Heart right ventricle (tissue), 16 donors: ENCODE measurements at places on chromosomes 1 and 21. TPM values are rescaled to one million over a fixed set of nuclear protein-coding genes. Genes with fewer than 3 reads are reported as not detected.

The SH2D5 gene
- 0.20 TPM for total RNA-seq

DNA sequence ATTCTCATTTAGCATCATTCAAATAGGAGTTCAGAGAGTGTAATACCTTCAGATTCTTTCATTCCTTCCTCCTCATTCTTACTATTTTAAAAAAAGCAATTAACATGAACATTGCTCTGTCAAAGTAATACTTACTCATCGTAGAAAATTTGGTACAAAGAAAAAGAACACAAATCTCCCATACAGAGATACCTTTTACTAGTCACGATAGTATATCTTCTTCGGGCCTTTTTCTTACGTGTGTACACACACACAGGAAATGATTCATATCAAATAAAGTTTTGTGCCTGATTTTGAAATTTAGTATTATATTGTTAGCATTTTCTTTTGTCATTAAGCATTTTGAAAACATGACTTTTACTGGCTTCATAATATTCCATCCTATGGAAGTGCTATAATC is 52.9 kb downstream of the NCF2 start:
- DNase-seq: no peak
- no peak overlapping the region for H3K27ac ChIP-seq
- peaks cover 100% of the 10 kb centered on the region for H3K36me3 ChIP-seq
- H3K4me1 ChIP-seq: no peaks in the 10 kb centered on the region

DNA sequence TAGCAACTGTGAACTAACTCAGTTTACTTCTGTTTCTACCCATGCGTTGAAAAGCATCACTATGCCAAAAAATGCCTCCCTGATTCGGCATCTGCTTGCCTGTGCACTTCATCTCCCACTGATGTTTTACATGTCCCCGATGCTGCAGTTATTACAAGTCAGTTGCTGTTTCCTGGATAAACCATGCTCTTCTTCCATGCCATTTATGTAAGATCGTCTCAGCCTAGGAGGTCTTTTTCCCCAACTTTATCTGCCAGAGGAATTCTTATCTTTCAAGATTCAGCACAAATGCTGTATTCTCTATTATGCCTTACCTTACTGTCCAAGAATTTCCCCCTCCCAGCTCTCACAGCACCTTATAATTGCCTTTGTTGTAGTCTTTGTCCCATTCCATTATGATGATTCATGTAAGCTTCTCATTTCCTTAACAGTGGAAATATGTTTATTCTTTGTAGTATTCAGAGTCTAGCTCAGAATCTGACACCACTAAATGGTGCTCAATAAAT is 30.0 kb downstream of the PRKACB start:
- no peak overlapping the region for H3K4me3 ChIP-seq
- H3K36me3 ChIP-seq: no peaks in the 10 kb centered on the region
- no peak for DNase-seq
- no peak overlapping the region for H3K27ac ChIP-seq
- H3K27me3 ChIP-seq: no peaks in the 10 kb centered on the region

DNA sequence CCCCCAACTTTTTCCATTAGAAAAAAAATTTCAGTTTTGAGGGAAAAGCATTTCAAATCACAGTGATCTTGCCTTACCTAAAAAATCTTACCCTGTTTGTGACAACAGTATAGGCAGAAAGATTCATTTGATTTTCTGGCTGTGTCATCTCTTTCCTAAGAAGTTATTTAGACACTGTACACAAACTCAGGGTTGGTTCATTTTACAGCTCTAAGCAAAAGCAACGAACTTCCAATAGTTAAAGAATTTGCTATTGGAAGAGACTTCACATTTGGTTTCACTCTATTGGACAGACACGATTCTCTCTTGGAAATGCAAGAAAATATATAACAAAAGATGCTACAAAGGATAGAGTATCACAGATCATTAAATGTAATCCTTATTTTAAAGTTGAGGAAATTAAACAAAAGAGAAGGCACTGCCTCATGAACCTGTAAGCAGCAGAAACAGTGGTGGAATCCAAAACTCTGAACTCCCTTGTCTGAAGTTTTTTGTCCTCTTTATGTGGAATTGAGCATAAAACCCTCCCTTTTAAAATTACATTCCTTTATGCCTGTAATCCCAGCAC is 20.8 kb downstream of the EYA3 start:
- no peak overlapping the region for H3K27ac ChIP-seq
- no peaks in the 10 kb centered on the region for H3K27me3 ChIP-seq
- H3K36me3 ChIP-seq: peaks cover 10% of the 10 kb centered on the region
- H3K4me3 ChIP-seq: no peak overlapping the region
- no peak for DNase-seq
- peaks cover 3% of the 10 kb centered on the region for H3K4me1 ChIP-seq

DNA sequence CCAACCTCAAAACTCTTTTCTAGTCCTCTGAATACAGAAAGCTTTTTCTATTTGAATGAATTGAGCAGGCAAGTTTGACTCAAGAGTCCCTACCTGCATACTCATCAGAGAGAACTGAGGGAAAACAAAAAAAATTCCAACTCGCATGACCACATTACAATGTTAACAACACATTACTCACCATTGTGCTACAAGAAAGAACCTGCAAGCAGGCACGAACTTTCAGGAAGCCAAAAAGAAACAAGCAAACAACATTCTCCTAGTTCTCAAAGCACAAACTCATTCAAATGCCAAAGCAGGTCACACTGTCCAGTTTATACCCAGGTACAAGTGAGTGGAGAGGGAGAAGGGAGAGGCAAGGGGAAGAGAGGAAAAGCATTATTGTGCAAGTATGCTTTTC is 14.6 kb downstream of the OTUD7B start:
- H3K4me3 ChIP-seq: no peak overlapping the region
- DNase-seq: no peak
- H3K36me3 ChIP-seq: no peaks in the 10 kb centered on the region

- no peaks in the 10 kb centered on the region for H3K4me1 ChIP-seq
- H3K27me3 ChIP-seq: no peaks in the 10 kb centered on the region
- no peak for DNase-seq
- no peak overlapping the region for H3K27ac ChIP-seq
- no peaks in the 10 kb centered on the region for H3K36me3 ChIP-seq
- no peak overlapping the region for H3K4me3 ChIP-seq
These were observed 556.3 kb downstream of the LTN1 start for GRCh38 chr21:28436286-28436932.
